Vagina (tissue), 2 donors: ENCODE measurements at places on chromosomes 4 and X. TPM values are rescaled to one million over a fixed set of nuclear protein-coding genes. Genes with fewer than 3 reads are reported as not detected.

GRCh38 chr4:148171596-148171995 is 270.6 kb downstream of the NR3C2 start:
- H3K36me3 ChIP-seq = no peaks in the 10 kb centered on the region
- peaks cover 6% of the 10 kb centered on the region for H3K4me1 ChIP-seq
- H3K27ac ChIP-seq = no peak overlapping the region
- H3K4me3 ChIP-seq = no peak overlapping the region

GRCh38 chr4:102533904-102534303 is 32.7 kb downstream of the NFKB1 start:
- no peaks in the 10 kb centered on the region for H3K36me3 ChIP-seq
- H3K4me1 ChIP-seq = peaks cover 13% of the 10 kb centered on the region
- H3K27ac ChIP-seq = no peak overlapping the region
- no peak for DNase-seq

DNA sequence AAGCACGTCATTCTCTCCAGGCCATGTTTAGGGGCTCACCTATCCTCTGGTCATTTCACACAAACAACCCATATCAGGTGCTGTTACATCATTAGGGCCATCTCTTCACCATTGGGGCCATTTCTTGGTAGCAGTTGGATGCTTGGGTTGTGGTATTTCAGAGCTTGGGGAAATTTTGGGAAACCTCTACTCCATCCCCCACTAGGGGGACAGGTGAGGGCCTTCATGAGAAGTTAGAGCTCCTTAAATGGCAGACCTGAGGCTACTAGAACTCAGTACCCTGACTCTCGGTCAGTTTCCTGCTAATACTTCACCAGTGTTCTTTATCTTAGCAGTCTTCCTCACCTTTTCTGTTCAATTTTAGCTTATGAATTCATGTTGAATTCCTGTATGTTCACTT is 50.2 kb downstream of the ZNF827 start:
- H3K4me3 ChIP-seq = no peak overlapping the region
- peaks cover 11% of the 10 kb centered on the region for H3K4me1 ChIP-seq
- H3K36me3 ChIP-seq = no peaks in the 10 kb centered on the region
- no peaks in the 10 kb centered on the region for H3K27me3 ChIP-seq

DNA sequence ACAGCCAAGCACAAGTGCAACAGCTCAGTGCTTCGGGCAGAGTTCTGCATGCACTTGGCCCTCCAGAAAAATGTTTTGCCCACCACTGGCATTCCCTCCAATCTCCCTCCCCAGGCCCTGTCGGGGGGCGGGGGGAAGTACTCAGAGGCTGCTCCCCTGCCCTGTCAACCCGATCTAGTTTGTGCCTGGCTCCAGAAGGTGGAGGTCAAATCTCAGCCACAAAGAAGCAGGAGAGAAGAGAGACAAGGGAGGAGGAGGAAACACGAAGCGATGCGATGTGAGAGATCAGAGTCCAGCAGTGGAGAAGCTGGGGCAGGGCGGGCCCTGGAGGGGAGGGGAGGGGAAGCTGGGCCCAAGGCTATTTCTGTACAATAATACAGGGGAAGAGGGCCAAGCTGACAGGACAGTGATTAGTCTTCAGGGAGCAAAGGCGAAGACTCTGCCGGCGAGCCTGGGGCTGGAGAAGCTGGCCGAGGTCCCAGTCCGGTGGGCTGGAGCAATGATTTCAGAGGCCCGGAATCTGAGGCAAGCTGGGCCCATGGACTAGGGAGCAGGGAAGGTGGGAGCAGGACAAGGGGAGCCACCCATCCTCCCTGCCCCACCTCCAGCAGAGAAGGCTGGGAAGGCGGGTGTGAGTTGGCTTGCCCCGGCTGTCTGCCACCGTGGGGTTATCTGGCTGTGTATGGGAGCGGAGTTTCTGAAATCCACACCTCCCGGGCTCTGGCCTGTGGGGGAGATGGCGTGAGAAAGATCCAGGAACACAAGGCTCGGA is 167.1 kb downstream of the EFNB1 start:
- no peaks in the 10 kb centered on the region for H3K36me3 ChIP-seq
- peak overlapping the region; percentile 59 for H3K27ac ChIP-seq
- DNase-seq = peak; percentile 80
- peaks cover 15% of the 10 kb centered on the region for H3K4me1 ChIP-seq
- H3K4me3 ChIP-seq = no peak overlapping the region
- no peaks in the 10 kb centered on the region for H3K27me3 ChIP-seq

- no peak for DNase-seq
- no peaks in the 10 kb centered on the region for H3K27me3 ChIP-seq
- H3K36me3 ChIP-seq = no peaks in the 10 kb centered on the region
- H3K4me3 ChIP-seq = no peak overlapping the region
- peak overlapping the region; percentile 44 for H3K27ac ChIP-seq
These were observed 13.8 kb downstream of the RNF4 start for GRCh38 chr4:2482693-2483092.

GRCh38 chr4:113882668-113883067 is 96.8 kb downstream of the ARSJ start:
- H3K27ac ChIP-seq = no peak overlapping the region
- no peaks in the 10 kb centered on the region for H3K36me3 ChIP-seq
- H3K27me3 ChIP-seq = no peaks in the 10 kb centered on the region
- DNase-seq = no peak
- no peak overlapping the region for H3K4me3 ChIP-seq
- no peaks in the 10 kb centered on the region for H3K4me1 ChIP-seq

GRCh38 chrX:34629572-34629971 is 27.5 kb downstream of the TMEM47 start:
- no peaks in the 10 kb centered on the region for H3K4me1 ChIP-seq
- no peak overlapping the region for H3K4me3 ChIP-seq
- H3K36me3 ChIP-seq = no peaks in the 10 kb centered on the region
- no peak overlapping the region for H3K27ac ChIP-seq
- DNase-seq = no peak

DNA sequence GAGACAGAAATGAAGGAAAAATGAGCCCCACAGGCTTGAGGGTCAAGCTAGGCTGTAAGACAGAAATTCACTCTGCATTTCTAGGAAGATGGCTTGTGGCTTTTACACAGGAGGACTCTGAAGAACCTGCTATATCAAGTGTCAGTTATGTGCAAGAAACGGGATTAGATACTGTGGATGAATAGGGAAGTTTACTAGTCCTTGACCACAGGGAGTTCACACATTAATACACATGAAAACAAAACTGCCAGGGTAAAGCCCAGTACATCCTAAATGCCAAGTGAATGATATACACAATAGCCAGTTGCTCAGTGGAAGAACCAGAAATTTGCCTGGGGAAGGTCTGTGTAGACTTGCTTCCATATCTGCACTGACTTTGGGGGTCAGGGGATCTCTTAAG is 53.5 kb downstream of the TMEM131L start:
- H3K36me3 ChIP-seq = no peaks in the 10 kb centered on the region
- H3K27me3 ChIP-seq = no peaks in the 10 kb centered on the region
- H3K4me1 ChIP-seq = peaks cover 19% of the 10 kb centered on the region
- H3K4me3 ChIP-seq = no peak overlapping the region
- H3K27ac ChIP-seq = no peak overlapping the region
- DNase-seq = no peak

GRCh38 chr4:6071959-6072720 is 53.9 kb upstream of the C4orf50 start:
- H3K27me3 ChIP-seq = no peaks in the 10 kb centered on the region
- no peaks in the 10 kb centered on the region for H3K4me1 ChIP-seq
- no peak overlapping the region for H3K4me3 ChIP-seq
- H3K36me3 ChIP-seq = no peaks in the 10 kb centered on the region

DNA sequence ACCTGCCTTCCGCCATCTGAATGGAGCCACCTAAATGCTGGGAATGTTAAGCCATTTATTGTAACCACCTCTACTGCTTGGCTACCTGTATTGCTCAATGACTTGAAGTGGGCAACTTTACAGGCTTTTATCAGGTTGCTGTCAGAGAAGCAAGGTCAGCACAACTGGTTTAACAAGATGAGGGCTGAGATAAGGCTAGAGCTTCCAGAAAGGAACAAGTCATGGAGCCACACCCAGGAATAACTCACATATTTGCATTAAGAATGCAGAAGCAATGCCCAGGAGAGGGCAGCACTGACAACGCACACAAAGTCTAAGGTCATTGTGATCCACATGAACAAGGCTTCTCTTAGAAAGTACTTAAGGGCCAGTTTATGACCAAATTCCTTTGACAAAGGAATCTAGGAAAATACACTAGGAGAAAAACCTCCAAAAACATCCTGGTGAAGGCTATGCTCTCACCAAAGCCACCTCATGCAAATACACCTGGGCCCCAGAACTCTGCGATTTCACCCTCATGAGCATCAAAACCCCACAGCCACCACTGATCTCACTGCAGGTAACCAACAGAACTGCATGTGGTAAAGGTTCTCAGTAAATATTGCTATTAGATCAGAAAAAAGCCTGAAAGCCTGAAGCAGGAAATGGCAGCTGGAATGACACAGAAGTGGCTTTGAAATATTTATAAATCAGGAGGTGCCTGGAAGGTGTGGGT is 15.0 kb upstream of the STS start:
- H3K4me3 ChIP-seq = no peak overlapping the region
- peaks cover 14% of the 10 kb centered on the region for H3K4me1 ChIP-seq
- H3K27ac ChIP-seq = no peak overlapping the region
- DNase-seq = no peak

GRCh38 chr4:140971077-140971792 is 162.0 kb downstream of the RNF150 start:
- no peak overlapping the region for H3K4me3 ChIP-seq
- no peak for DNase-seq
- no peak overlapping the region for H3K27ac ChIP-seq
- H3K4me1 ChIP-seq = no peaks in the 10 kb centered on the region
- H3K27me3 ChIP-seq = no peaks in the 10 kb centered on the region
- no peaks in the 10 kb centered on the region for H3K36me3 ChIP-seq

DNA sequence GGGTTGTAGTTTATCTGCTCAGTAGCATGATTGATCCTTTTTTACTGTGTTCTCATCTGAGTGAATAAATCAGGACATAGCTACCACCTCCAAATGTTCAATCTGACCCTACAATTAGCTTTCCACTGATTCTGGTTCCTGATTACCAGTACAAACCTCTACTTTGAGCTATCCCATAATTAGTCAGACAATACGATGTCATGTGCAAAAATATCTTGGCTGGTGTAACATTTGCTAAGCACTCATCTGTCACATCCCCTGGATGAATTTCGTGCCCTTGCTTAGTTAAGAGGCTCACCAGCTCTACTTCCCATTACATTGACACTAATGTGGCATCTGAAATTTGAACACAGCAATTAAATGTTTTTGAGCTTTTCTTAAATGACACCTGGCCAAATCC is 1101.0 kb upstream of the PCDH7 start:
- no peaks in the 10 kb centered on the region for H3K4me1 ChIP-seq
- H3K36me3 ChIP-seq = no peaks in the 10 kb centered on the region
- H3K27me3 ChIP-seq = no peaks in the 10 kb centered on the region
- H3K27ac ChIP-seq = no peak overlapping the region

- DNase-seq = no peak
- H3K36me3 ChIP-seq = no peaks in the 10 kb centered on the region
- H3K4me3 ChIP-seq = no peak overlapping the region
- H3K4me1 ChIP-seq = no peaks in the 10 kb centered on the region
- H3K27ac ChIP-seq = no peak overlapping the region
These were observed 365.5 kb downstream of the GBA3 start for GRCh38 chr4:23058165-23058776.

DNA sequence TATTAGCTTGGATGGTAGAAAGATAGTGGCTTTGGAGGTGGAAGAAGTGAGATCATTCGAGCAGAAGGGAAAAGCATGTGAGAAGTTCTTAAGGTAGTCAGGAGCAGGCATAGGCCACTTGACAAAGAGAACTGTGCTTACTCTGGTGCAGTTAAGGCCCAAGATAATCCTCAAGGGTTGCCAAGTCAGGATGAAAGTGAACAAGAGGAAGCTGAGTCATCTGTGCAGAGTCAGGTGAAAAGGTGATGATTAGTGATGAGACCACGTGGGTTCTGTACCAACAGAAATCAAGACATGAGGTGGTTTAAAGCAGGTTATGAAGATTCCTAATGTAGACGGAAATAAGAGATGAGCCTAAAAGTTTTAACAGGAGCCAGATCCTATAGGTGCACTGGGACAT is 369.8 kb downstream of the DTHD1 start:
- no peaks in the 10 kb centered on the region for H3K27me3 ChIP-seq
- no peak for DNase-seq
- H3K4me1 ChIP-seq = no peaks in the 10 kb centered on the region
- H3K4me3 ChIP-seq = no peak overlapping the region
- no peak overlapping the region for H3K27ac ChIP-seq

GRCh38 chr4:65007841-65008439 is 598.7 kb upstream of the TECRL start:
- DNase-seq = no peak
- H3K4me1 ChIP-seq = no peaks in the 10 kb centered on the region
- H3K27ac ChIP-seq = no peak overlapping the region
- no peak overlapping the region for H3K4me3 ChIP-seq
- no peaks in the 10 kb centered on the region for H3K36me3 ChIP-seq
- H3K27me3 ChIP-seq = no peaks in the 10 kb centered on the region

GRCh38 chr4:136643416-136643815 is 888.9 kb downstream of the PCDH18 start:
- no peak overlapping the region for H3K4me3 ChIP-seq
- no peaks in the 10 kb centered on the region for H3K36me3 ChIP-seq
- H3K4me1 ChIP-seq = no peaks in the 10 kb centered on the region
- no peak for DNase-seq

DNA sequence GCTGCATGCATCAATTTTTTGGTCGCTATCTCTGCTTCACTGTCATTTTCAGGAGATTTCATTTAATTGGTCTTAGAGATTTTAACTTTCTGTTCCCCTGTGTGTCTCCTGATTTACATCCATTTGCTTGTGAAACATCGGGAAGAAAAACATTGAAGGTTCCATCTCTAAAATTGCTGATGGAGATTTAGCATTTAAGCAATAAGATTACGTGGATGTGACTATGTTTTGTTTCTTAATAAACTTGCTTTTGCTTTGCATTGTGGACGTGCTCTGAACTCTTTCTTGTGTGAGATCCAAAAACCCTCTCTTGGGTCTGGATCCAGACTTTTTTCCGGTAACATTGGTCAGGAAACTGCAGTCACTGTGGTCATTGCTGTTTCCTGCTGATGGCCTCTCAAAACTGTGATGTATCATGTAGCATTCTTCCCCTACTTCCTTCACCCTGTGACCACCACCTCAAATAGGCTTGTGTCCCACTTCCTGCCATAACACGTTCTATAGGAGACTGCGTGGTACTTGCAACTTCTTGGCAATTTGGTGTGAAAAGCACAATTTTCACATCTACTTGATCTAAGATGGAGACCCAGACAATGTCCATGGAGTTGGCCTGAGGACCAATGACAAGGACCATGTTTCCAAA is 4.9 kb downstream of the CXCL2 start:
- no peaks in the 10 kb centered on the region for H3K27me3 ChIP-seq
- H3K27ac ChIP-seq = no peak overlapping the region
- no peaks in the 10 kb centered on the region for H3K4me1 ChIP-seq
- H3K4me3 ChIP-seq = no peak overlapping the region
- DNase-seq = no peak
- H3K36me3 ChIP-seq = no peaks in the 10 kb centered on the region

The OPHN1 gene
- total RNA-seq = 11.5 TPM

The AFP gene
- not detected for total RNA-seq

The ITGB1BP2 gene
- 1.7 TPM for total RNA-seq

The SLC10A3 gene
- total RNA-seq = 28.2 TPM

The STOX2 gene
- total RNA-seq = 11.5 TPM

The IL21 gene
- total RNA-seq = not detected

The KIT gene
- total RNA-seq = 16.7 TPM
